ENCODE measurements at places on chromosomes 2 and 18.

DNA sequence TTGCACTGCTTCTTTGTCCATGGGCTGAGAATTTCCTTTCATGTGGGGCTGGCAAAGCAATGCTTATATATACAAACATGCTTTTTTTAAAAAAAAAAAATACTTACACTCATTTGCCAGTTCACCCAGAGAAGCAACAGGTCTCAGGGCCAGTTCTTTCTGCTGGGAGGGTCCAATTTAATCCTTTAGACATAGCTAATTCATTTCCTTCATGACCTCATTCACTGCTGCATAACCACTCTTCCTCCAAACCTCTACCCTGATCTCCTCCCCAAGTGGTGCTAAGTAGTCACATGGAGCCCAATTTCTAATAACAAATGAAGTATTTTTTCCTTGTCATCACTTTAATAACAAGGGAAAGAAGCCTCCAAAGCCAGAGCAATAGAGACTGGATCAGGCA is 17.1 kb upstream of the TMEM178A start:
- DNase-seq = no peak

DNA sequence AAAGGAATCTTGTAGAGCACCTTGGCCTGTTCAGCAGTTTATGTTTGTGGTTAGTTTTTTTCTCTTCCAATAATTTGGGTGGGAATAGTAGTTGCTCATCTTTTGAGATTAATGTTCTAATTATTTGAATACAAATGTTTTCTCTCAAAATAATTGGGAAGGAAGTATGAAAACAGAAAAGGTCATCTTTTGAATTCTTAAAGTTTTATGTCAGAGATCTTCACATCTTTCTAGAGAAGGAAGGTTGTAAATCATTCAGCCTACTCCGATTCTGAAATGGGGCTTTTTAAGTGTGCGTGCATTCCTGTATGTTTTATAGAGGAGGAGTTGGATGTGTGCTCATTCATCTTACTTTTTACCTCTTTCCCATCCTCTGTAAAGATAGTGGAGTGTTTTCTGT is 29.0 kb downstream of the GRHL1 start:
- no peak for DNase-seq

- no peak for DNase-seq
Observed at GRCh38 chr2:15389895-15390294, 171.2 kb downstream of the NBAS start.

- DNase-seq = no peak
Observed at GRCh38 chr2:218129458-218130135, 3.8 kb downstream of the CXCR2 start.

GRCh38 chr2:186443851-186444250 is 42.2 kb upstream of the ZC3H15 start:
- no peak for DNase-seq

- no peak for DNase-seq
Observed at GRCh38 chr18:23033056-23033455, 99.9 kb downstream of the RBBP8 start.

DNA sequence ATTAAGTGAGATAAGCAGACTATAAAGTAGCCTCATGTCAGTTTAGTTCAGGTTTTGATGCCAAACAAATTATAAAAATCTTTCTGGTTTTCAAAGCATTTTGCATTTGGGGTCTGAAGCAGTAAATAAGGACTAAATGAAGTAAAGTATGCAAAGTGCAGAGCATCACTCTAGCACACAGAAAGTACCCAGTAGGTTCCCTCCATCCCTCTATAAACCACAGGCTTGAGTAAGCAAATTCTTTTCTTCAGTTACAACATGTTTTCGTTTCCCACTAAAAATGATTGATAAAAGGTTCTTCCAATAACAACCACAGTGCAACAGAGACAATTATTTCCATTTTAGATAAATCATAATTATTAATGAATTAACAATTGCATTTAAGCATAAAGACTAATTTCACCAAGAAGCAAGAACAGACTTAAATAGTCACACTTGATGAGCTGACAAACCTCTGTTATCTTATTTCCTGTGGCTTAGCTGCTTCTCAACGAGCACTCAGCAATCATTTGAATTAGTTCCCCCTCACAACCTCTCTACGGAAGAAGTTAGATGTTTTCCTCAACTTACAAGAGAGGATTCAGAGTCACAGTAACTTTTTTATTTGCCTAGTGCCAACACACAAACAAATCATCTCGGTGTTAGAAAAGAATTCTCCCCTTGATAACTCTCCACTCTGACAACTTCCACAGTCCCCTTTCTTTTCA is 249.8 kb downstream of the NBAS start:
- DNase-seq = no peak

DNA sequence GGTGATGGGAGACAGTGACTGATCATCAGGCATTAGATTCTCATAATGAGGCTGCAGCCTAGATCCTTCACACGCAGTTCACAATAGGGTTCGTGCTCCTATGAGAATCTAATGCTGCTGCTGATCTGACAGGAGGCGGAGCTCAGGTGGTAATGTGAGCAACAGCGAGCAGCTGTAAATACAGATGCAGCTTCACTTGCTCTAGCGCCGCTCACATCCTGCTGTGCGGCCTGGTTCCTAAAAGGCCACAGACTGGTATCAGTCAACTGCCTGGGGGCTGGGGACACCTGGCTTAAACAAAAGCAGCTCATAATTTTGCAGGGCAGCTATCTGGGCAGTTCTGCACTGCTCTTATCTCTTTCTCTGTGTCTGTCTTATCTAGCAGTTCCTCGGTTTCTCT is 20.4 kb upstream of the CD226 start:
- no peak for DNase-seq

GRCh38 chr2:21361957-21362486 is 238.3 kb downstream of the TDRD15 start:
- no peak for DNase-seq
